ENCODE measurements at places on chromosomes 3 and 15.

- no peak for DNase-seq
Measured at GRCh38 chr3:180980611-180981010, 8.9 kb downstream of the DNAJC19 start.

DNA sequence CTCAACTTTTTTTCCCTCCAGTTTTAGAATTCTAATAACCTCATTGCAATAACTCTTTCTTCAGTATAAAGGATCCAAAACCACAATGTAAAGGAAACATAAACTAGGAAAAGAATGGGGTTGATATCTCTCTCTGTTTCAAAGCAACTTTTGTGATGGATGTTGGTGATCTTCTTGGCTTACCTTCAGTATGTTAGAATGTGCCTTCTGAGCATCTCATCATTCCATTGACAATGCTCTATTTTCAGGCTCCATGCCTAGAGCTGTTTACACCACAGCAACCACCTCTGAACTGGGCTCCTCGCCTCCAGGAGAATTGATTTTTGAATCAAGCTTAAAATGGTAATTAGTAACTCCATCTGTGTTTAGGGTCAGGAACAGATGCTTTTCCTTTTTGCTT lies 6.6 kb downstream of the NLGN1 start:
- no peak for DNase-seq

DNA sequence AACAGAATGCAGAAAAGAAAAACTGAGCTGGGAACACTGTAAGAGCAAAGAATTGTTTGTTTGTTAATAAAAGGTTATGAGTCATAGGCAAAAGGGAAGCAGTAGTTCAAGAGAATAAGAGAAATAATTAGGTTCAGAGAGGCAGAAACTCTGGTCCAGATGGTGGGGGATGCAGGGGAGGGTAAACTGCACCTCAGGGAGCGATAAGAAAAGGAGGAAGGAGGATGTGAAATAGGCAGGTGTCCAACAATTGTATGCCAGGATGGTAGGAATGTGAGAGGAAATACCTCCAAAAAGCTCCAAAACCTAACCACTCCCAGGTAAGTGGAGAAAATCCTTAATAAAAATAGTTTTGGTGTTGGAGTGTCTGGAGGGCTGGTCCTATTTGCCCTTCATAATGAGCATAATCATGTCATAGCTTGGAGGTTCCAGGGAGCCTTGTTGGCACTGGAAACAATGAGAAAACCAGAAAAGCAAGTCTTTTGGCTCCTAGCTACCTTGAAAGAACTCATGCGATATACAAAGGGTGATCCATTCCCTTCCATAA lies 405.4 kb upstream of the TBL1XR1 start:
- peak; percentile 54 for DNase-seq

DNA sequence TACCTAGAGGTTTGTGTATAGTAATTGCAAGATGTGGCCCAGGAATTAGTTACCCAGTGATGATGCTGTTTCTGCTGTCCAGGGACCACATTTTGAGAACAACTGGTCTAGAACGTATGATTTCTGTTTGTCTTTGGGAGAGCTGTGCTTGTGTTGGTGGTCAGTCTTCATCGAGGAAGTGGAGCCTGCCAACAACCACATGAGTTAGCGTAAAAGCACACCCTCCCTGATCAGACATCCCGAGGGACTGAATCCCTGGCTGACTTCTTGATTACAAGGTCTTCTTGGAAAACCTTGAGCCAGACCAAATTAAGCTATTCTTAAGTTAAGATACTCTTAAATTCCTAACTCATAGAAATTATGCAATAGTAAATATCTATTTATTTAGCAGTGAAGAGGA lies 81.7 kb upstream of the ZPLD1 start:
- DNase-seq = no peak

DNA sequence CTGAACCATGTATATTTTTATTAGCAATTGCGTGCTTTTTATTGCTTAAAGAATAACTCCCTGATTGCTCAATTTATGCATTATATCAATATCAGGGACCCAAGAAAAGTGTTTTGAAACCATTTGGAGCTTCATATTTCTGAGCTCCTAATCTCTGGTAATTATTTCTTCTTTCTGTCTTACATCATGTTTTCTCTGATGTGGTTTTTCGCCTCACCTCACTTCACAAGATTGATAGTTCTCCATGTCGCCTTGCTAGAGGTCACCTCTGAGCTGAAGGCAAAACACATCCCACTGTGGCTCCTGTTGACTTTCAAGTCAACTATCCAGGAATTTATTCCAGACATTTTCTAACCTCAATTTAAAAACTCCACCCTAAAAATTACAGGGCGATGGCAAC lies 837.4 kb downstream of the CADM2 start:
- DNase-seq = no peak

GRCh38 chr3:126184465-126185000 lies 4.1 kb upstream of the ALDH1L1 start:
- DNase-seq = no peak

DNA sequence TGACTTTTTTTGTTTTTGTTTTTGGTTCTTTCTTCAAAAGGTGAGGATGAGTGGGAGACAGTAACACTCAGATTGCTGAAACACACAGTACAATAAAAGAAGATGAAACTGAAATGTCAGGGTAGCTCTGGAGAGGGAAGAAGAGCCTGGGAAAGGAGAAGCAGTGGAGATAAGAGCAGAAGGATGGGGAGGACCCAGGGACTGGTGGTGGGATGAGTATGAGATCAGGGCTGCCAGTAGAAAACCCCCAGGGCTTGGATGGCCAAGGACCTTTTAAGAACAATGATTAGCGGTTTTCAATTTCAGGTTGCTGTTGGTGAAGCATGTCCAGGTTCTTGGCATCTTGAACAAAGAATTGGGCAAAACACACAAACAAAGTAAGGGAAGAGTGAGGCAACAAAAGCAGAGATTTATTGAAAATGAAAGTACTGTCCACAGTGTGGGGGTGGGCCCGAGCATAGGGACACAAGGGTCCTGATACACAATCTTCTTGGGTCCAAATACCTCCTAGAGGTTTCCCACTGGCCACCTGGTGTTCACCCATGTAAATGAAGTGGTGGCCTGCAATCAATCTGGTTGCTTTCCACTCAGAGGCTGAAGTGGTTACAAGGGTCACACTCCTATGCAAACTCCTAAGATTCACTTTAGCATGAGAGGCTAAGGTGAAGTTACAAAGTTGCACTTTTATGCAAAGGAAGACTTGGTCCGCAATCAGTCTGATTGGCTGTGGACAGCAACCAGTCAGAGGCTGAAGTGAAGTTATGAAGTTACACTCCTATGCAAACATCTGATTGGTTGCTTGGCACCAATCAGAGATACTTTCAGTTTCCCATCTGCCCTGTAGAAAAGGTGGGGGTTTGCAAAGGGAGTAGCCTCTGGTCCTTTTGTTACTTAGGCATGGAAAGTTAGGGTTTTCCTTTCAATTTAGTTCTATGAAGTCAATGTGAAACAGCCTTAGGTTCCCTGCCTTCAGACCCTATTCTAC lies 26.1 kb upstream of the MFSD1 start:
- DNase-seq = no peak

DNA sequence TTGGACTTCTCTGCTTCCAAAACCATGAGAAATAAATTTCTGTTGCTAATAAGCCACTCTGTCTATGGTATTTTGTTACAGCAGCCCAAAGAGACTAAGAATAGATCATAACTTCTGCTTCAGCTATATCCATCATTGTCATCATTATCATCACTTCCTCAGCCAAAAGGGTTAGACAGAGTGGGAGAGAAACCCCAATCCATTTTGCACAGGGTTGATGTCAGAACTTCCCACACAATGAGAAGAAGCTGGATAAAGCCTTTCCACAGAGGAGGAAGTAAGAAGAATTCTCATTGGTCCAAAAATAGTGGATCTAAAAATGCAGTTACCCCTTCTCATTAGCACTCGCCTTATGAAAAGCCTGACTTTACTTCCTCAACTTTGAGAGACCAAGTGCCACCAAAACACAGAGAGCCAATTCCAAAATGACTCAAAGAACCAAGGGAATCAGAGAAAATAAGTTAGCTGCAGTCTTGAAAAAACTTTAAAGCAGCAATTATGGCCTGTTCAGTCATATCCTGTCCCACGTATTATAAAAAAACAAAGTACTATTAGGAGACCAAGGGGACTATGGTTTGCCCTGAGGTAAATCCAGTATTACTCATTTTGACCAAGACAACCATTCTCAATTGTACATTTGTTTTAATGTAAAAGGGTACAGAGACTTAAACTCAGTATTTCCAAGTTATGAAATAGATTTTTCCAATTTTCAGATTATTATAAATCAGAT lies 80.2 kb downstream of the WNT5A start:
- DNase-seq = peak; percentile 23

GRCh38 chr3:44045476-44046275 lies 196.0 kb upstream of the TOPAZ1 start:
- no peak for DNase-seq

DNA sequence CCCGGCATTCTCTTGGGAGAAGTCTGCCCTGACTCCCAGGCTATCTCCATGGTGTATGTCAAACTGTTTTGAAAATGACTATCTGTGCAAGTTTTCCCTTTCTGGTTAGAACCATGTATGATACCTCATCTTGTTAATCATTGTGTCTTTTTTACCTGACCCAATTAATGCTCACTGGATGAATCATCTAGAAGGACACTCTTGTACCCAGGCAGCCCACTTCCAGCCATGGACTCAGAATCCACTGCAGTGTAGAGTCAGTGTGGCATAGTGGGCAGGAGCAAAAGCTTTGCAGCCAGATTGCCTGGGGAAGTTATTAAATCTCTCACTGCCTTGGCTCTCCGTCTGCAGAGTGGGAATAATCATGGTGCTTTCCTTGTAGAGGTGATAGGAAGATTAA lies 1.2 kb downstream of the FAM3D start:
- peak; percentile 15 for DNase-seq

GRCh38 chr3:27756877-27757276 lies 34.8 kb upstream of the EOMES start:
- DNase-seq = peak; percentile 97

GRCh38 chr3:126852511-126852910 lies 130.4 kb upstream of the PLXNA1 start:
- DNase-seq = no peak

DNA sequence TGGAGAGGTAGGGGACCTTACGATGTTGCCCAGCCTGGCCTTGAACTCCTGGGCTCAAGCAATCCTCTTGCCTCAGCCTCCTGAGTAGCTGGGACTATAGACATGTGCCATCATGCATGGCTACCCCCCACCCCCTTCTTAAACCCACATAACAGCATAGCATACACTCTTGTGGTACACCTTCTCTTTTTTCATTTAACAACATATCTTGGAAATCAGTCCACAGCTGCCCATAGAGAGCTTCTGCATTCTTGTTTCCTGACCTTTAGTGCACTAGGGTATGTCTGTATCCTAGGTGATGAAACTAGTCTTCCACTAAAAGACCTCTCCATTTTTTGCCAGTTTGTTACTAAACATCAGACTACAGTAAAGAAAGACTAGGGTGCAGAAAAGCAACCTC lies 33.0 kb downstream of the SLC28A1 start:
- no peak for DNase-seq

GRCh38 chr15:83547168-83547567 lies 100.0 kb downstream of the SH3GL3 start:
- DNase-seq = no peak

GRCh38 chr3:158106766-158107471 lies 699 bp upstream of the SHOX2 start:
- DNase-seq = no peak

DNA sequence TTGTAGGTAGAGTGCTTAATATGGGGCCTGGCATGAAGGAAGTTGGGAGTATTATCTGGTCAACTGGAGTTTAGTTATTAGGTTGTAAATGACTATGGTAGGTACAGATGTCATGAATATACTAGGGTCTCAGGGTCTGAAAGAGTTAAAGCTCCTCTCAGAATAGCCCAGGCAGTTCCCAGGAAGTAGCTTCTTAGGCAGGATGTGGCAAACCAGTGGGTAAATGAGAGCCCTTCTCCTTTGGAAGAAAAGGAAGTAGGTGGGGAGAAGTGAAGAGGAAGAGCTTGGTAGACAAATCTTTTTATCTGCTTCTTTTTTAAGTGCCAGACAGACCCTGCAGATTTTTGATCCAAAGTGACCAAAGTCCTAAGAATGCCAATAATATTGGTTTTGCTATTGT lies 24.5 kb downstream of the MAP2K1 start:
- DNase-seq = no peak

DNA sequence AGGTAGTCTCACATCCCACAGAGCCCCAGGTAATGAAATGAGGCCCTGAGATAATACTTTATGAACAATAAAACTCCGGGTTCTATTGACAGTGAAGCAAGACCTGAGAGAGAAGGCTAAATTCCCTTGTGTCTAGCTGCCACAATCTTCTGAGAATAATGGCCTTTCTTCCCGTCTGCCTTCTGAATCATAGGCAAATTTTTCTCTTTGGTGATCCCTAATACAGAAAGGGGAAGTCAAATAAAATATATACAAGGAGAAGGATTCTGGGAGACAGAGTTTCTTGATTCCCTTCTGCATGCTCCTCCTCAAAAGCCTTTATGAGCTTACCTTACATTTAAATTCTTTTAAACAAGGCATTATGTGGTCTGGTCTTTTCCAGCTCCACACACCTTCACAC lies 29.9 kb upstream of the CCR2 start:
- DNase-seq = no peak

- peak; percentile 55 for DNase-seq
Measured at GRCh38 chr3:130963444-130963843, 63.2 kb downstream of the ASTE1 start.

DNA sequence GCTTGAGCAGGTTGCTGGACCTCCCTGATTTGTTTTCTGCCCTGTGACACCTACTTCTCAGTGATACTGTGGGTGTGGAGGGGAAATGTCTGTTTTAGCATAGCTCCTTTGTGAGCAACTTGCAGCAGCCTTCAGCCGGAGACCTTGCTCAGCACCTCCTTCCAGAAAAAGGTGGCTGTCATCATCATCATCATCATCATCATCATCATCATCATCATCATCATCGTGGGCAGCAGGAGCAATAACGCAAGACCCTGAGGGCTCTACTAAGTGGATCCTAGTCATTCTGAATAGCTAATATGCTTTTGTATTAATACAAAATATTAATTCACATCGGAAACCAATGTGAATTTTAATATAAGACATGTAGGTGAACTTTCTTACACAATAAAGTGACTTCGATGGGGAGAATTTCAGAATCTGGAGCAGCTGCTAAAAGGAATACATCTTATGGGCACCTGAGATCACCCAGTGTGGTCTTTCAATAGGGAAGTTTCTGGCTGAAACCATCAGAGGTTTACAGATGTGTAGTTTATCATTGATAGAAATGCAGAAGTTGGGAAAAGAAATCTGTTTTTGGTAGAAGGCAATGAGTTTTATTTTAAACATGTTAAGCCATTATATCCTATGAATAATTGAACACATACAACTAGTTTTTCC lies 8.6 kb downstream of the GABRR3 start:
- DNase-seq = no peak

DNA sequence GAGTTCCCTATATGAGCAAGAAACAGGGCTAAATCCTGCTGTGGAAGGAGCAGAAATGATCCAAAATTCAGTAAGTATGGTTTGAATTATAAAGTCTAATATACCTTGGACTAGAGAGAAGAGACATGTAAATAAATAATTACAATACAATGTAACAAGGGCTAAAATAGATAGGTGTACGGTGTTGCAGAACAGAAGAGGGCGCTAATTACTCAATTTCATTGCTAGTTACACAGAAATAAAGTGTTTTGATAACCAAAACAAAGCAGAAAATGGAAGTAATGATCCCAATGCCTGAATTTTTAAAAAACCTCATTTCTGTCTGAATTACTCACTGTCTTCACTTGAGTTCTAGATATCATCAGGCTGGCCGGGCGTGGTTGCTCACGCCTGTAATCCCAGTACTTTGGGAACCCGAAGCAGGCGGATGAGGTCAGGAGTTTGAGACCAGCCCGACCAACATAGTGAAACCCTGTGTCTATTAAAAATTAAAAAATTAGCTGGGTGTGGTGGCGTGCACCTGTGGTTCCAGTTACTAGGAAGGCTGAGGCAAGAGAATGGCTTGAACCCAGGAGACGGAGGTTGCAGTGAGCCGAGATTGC lies 8.3 kb upstream of the PLCH1 start:
- DNase-seq = peak; percentile 43

Data from bronchial epithelial cell (primary cell).